ENCODE measurements at places on chromosomes 16 and 17.

- peak; percentile 89 for DNase-seq
These were observed 4.5 kb downstream of the CCR7 start for GRCh38 chr17:40560592-40561293.

DNA sequence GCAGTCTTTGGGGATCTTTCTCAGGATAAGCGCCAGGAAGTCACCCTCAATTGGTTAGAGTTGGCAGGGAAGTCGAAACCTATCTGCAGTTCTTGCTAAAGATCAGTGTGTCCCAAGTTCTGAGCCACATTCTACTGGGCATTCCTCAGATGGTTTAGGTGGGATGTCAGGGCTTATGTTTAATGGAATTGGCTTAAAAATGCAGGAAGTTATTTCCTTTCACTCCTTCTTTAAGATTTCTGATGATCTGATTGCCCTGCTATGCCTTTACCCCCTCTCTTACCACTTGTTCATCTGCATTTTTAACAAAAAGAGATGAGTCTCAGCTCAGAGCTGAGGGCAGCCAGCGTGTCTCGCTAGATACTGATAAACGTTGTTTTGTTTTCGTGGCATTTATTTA is 30.8 kb downstream of the FOXL1 start:
- no peak for DNase-seq

- no peak for DNase-seq
These were observed 28.5 kb upstream of the SLC7A5 start for GRCh38 chr16:87897521-87898505.

DNA sequence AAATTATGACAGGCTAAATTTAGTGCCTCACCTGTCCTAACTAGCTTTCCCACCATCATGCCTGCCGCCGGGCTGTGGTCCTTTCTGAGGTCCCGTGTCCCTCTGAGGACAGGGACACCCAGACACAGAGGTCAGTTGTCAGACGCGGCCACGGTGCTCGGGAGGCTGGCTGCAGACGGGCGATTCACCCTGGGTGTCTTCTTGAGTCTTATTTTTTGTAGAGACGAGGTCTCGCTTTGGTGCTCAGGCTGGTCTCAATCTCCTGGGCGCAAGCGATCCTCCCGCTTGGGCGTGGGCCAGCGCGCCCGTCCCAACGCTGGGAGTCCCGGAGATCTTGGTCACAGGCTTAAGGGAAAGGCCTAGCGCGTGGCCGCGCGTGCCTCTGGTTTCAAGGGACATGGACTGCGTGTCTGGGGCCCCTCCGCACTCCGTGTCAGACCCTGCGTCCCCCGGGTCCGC is 797 bp upstream of the RAB11FIP3 start:
- DNase-seq: peak; percentile 50

GRCh38 chr17:68013385-68013784 is 17.1 kb upstream of the C17orf58 start:
- no peak for DNase-seq

- no peak for DNase-seq
These were observed 15.3 kb downstream of the CDH3 start for GRCh38 chr16:68660359-68660795.

DNA sequence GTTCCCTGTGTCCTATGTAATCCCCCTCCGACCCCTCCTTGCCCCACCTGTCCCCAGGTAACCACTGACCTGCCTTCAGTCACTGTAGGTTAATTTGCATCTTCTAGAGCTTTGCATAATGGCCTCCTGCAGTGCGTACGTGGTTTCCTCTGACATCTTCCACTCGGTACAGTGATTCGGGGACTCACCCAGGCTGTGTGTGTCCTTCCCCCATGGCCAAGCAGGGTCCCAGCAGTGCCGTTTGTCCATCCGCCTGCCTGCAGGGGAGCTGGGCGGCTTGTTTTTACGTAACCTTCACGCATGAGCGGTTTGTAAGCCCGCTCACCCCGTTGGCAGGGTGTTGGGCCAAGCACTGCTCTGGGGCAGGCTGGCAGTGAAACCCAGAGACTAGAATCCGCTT is 7.9 kb downstream of the MAPK8IP3 start:
- no peak for DNase-seq

GRCh38 chr17:71480099-71480498 is 640.7 kb upstream of the SOX9 start:
- DNase-seq: no peak

DNA sequence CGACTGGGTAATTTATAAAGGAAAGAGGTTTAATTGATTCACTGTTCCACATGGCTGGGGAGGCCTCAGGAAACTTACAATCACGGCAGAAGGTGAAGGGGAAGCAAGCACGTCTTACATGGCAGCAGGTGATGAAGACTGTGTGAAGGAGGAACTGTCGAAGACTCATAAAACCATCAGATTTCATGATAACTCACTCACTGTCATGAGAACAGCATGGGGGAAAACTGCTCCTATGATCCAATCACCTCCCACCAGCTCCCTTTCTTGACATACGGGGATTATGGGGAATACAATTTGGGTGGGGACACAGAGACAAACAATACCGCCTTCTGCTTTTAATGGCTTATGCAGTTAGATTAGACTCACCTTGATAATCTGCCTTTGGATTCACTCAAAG is 19.4 kb upstream of the IRF8 start:
- no peak for DNase-seq

- DNase-seq: no peak
These were observed 263.0 kb upstream of the RPL38 start for GRCh38 chr17:73940511-73940910.

GRCh38 chr16:22844416-22844815 is 30.5 kb downstream of the HS3ST2 start:
- no peak for DNase-seq

DNA sequence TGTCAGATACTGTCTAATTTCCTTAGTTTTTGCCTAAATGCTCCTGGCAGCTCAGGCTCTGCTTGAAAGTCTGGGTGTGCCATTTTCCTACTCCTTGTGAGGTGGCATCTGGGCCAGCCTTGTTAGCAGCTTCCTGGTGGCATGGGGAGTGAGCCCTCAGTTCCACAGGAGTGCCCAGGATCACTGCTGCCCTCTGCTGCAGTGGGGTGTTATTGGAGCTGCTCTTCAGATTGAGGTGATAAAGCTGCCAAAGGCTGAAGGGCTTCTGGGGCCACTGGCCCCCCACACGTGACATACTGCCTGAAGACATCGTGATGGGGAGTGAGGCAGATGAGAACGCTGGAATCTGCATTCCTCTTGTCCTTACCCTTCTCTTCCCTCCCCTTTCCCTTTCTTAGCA is 27.4 kb downstream of the CEP95 start:
- DNase-seq: peak; percentile 53
